ENCODE measurements at places on chromosomes 7 and 10.

- DNase-seq, result no peak
Observed at GRCh38 chr10:36817898-36818297, 307.5 kb upstream of the ANKRD30A start.

DNA sequence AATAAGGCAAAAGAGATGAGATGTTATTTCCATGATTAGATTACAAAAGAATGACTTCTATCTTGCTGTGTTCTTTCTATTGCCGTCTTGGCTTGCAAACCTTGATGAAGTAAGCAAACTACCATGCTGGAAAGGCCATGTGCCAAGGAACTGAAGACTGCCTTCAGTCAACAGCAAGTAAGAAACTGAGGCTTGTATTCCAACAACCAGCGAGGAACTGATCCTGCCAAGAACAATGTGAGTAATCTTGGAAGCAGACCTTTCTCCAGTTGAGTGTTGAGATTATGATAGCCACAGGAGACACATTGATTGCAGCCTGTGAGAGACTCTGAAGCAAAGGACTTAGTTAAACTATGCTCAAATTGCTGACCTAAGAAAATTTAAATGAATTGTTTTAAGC lies 164.6 kb upstream of the GRM3 start:
- DNase-seq, result no peak

DNA sequence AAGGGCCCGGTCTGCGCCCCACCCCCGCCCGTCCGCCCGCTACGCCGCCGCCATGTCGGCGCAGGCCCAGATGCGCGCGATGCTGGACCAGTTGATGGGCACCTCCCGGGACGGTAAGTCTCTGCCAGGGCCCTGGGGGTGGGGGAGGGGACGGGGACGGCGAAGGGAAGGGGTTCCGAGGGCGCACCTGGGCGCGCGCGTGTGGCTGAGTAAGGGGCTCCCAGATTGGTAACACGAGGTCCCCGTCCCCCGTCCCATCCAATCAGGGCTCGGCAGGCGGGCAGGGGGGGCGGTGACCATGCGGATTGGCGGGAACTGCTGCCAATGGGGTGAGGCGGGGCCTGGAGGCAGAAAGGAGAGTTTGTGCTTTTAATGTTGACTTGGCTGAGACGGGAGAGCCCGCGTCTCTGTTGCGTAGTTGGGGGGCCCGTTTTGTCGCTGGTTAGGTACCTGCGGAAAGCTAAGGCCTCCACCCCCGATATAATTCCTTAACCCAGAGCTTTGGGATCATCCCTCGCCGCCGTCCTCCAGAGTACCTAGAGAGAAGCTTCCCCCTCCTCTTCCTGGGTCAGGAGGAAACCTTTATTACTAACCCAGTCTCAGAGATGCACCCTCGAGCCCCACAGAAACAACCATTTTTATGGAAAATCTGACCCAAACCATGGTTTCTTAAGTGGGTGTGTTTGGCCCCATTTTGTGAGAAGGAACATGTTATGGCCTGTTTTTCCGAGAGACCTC lies 685 bp downstream of the LUC7L2 start:
- peak; percentile 93 for DNase-seq

GRCh38 chr7:141630621-141631020 lies 71.3 kb downstream of the DENND11 start:
- DNase-seq, result no peak
